ENCODE measurements at places on chromosomes 6 and 20.

GRCh38 chr6:144536079-144536478 lies 250.9 kb downstream of the UTRN start:
- DNase-seq = no peak

- no peak for DNase-seq
Measured at GRCh38 chr6:44006872-44007303, 120.4 kb downstream of the MRPL14 start.

DNA sequence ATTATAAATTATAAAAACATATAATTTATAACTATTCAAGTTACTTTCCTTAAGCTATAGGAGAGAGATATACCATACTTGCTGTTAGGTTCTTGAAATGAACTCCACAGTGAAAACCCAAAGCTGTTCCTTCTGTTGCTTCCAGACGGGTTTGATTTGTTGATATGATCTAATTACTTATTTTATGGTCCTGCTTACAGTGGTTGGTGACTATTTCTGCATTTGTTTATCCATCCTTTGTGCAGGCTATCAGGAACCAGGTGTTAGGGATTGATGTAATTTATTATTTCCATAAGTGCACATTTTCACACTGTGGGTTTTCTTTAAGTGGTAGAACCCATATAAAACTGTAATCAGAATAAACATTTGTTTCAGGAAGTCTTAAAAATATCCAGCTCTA lies 167.1 kb downstream of the KIF6 start:
- DNase-seq = no peak

DNA sequence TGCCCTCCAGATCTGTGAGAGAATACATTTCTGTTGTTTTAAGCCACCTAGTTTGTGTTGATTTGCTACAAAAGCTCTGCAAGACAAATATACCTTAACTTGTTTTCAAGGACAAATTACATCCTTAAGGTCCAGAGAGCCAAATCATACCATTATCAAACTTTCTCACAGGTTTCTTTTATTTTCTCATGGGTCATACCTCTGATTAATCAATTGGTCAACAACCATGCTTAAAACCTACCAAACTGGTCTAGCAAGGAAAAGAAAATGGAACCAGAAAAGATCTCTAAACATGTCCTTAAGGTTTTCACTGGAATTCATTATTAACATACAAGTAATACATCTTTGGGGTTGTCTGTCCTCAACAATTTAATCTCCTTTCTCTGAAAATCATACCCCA lies 535.0 kb downstream of the CD83 start:
- no peak for DNase-seq

GRCh38 chr20:25310268-25310920 lies 62.5 kb downstream of the PYGB start:
- DNase-seq = peak; percentile 10

- DNase-seq = no peak
Measured at GRCh38 chr6:65776332-65776731, 69.3 kb upstream of the EYS start.

GRCh38 chr20:9597547-9597946 lies 83.2 kb downstream of the LAMP5 start:
- DNase-seq = no peak

DNA sequence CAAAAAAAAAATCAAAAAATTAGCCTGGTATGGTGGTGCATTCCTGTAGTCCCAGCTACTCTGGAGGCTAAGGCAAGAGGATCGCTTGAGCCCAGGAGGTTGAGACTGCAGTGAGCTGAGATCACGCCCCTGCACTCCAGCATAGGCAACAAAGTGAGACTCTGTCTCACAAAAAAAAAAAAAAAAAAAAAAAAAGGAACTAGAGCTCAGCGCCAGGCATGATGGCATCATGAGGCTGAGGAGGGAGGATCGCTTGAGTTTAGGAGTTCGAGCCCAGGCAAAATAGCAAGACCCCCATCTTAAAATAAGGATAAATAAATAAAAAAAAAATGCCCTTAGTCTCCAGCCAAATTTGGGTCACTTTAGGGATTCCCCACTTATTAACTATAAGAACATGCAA lies 40.4 kb upstream of the PIM1 start:
- no peak for DNase-seq

GRCh38 chr20:58651946-58652605 lies 993 bp downstream of the STX16 start:
- no peak for DNase-seq

DNA sequence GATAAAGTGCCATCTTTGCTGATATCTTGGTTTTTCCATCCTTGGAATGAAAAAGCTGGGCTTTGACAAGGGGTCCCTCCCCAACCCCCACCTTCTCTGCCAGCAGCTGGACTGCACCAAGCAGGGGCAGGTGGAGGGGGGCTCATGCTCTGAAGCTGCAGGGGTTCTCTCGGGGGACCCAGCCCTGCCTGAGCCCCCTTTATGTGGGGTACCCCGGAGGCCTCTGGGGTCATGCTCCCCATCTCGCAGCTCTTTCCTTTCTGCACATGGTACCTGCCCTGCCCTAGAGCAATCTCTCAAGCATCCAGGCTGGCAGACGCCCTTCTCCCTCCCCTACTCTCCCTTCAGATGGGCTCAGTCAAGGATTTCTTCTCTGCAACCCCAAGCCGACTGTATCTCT lies 146.7 kb upstream of the PTPN1 start:
- DNase-seq = no peak

DNA sequence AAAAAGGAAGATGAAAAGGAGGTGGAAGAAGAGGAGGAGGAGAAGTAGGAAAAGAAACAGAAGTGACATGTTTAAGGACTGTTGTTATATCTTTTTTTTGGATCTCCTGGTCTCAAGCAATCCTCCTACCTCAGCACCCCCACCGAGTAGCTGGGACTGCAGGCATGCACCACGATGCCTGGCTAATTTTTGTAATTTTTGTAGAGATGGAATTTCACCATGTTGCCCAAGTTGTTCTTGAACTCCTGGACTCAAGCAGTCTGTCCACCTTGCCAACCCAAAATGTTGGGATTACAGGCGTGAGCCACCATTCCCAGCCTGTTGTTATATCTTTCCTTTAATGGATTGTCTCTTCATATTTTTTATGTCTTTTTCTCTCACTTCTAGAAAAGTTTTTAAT lies 19.5 kb upstream of the BCLAF1 start:
- no peak for DNase-seq

DNA sequence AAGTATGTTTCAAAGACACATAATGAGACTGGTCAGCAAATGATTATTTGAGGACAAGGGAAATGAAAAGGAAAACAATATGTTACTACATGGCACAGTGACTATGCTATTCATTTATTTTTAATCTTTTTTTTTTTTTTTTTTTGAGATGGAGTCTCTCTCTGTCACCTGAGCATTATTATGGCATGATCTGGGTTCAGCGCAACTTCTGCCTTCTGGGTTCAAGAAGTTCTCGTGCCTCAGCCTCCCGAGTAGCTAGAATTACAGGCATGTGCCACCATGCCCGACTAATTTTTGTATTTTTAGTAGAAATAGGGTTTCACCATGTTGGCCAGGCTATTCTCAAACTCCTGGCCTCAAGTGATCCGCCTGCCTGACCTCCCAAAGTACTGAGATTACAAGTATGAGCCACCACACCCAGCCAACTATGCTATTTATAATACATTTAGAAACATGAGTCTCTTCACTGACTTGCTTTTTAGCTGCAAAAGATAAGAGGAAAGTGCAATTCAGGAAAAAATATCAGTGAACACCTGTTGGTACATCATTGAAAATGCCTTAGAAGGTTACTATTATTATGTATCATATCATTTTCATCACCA lies 3.4 kb downstream of the CALHM4 start:
- no peak for DNase-seq

GRCh38 chr20:40535816-40536215 lies 153.2 kb downstream of the MAFB start:
- DNase-seq = no peak

DNA sequence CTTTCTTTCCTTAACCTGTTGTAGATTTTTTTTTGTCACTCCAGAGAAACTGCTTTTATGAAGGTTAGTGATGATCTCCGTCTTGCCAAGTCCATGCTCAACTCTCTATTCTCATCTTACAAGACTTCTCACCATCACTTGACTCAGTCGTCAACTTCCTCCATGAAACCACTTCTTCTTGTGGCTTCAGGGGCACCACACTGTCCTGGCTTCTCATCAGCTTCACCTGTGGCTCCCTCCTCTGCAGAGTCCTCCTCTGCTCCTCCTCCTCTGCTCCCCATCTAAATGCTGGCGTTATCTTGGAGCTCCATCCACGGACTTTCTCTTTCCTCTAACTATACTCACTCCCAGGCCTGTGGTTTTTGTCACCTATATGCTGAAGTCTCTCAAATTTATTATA lies 187.5 kb downstream of the BACH2 start:
- DNase-seq = no peak

- DNase-seq = no peak
Measured at GRCh38 chr20:428658-429200, 20.6 kb downstream of the RBCK1 start.

DNA sequence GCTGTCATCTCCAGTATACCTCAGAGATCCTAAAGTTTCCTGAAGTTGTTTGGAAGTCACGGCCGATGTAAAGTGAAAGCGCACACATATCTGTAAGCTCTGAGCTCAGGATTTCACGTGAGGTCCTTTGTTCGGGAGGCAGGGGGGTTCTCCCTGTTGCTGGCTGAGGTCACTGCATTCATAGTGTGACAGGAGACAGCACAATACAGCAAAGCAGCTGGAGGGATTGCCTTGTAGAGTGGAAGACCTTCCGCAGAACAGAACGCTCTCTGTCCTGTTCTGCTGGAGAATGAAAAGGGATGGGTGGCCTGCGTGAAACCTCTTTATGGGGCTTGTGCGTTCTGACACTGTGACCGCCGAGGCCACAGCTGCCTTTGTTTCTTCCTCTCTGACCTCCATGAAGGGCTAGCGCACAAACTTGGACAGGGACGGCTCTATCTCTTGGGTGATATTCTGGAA lies 13.4 kb upstream of the SERPINB1 start:
- no peak for DNase-seq

- DNase-seq = no peak
Measured at GRCh38 chr6:12012038-12012557, at the start of gene HIVEP1. Gene HIVEP1 (plus strand): TSS chr6:12012312. CDS start chr6:12015629, 3,317 bp downstream.

DNA sequence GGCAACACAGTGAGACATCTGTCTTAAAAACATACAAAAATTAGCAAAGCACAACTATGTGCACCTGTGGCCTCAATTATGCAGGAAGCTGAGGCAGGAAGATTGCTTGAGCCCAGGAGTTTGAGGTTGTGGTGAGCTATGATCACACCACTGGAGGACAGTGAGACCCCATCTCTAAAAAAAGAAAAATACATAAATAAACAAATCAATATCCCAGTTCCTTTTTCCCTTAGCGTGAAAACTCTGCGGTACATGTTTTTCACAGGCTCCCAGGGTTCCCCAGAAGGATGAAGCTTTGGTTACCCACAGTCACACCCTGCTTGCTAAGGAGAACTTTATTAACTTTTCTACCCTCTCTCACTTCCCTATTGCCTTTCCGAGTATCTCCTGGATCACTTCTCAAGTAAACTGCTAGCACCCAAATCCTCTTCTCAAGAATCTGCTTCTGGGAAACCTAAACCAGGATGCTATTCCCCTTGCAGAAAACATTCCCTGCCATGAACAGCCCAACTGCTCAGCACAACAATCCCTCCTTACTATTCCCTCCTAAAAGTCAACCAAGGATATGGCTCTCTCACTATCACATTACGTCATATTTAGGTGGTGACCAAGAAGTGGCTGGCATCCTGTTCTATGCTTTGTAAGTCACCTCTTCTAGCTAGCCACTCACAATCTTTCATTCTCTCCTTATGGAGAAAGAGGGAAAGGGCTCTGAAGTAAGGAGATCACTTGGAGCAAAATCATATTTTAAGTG lies 122.4 kb downstream of the IPCEF1 start:
- DNase-seq = no peak

- no peak for DNase-seq
Measured at GRCh38 chr20:23396950-23397627, 24.2 kb downstream of the NAPB start.

- no peak for DNase-seq
Measured at GRCh38 chr6:79797912-79798311, 149.4 kb downstream of the ELOVL4 start.

DNA sequence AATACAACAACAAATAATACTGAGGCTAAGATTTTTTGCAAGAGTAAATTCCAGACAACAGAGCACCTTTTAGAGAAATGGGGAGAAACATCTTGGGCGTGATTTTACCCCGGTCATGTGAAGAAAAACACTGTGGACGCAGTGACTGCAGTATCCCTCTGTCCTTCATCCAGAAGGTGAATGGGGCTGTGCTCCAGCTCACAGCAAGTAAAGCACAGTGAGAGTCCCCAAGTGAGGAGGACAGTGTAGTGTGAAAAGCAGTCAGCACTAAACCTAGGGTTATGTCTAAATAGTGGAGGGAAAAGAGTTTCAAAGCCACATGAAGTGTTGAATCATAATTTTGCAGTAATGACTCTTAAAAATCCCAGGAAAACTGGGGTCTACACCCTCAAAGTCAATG lies 338.4 kb downstream of the PACRG start:
- no peak for DNase-seq

DNA sequence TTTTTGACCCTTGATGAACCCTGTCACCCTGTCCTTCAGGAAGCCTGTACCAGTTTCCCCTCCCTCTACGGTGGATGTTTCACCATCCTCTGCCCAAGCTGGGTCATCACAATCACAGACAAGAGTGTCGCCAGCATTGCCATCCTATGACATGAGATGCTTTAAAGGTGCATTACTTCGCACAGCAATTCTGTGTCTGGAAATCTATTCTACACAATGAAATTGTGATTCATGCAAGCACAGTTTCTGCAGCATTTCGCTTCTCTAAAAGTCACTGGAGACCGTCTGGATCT lies 2.5 kb upstream of the ULBP2 start:
- DNase-seq = no peak

GRCh38 chr20:44598423-44599305 lies 16.3 kb downstream of the PKIG start:
- no peak for DNase-seq

DNA sequence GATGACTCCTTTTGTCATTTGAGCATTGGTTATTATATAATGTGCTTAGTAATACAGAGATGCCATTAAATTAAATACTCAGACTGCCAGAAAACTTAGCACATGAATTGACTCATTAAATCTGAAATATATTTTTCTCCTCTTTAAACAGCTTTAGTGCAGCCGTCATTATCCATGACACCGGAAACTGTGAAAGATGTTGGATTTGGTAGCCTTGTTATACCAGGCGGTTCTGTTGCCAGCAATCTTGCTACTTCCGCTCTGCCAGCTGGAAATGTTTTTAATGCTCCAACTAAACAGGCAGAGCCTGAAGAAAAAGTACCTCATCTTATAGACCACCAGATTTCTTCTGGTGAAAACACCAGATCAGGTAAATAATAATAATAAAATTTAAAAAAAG lies 97.6 kb downstream of the SCAF8 start:
- peak; percentile 9 for DNase-seq

DNA sequence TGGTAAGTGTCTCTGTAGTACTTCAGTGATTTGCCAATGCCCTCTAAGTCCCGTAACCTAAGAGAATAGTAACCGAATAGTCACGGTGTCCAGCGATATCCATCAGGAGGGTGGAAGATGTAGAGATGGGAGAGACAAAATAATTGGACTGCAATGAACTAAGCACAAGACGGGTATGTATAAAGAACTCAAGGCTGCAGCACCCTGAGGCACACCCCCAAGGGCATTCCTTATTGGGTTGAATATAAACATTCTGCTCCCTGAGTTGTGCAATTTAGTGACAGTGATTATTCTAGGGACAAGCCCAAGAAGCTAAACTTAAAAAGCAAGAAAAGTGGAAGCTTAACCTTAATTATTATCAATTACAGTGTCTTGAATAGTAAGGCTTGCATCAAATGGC lies 14.6 kb downstream of the DST start:
- no peak for DNase-seq

Data from NCI-H1694 treated with DMSO at 0.1 percent for 48 hours (cell line).